Right lung (tissue), 10 donors: ENCODE measurements at places on chromosomes 16 and 17. TPM values are rescaled to one million over a fixed set of nuclear protein-coding genes. Genes with fewer than 3 reads are reported as not detected.

DNA sequence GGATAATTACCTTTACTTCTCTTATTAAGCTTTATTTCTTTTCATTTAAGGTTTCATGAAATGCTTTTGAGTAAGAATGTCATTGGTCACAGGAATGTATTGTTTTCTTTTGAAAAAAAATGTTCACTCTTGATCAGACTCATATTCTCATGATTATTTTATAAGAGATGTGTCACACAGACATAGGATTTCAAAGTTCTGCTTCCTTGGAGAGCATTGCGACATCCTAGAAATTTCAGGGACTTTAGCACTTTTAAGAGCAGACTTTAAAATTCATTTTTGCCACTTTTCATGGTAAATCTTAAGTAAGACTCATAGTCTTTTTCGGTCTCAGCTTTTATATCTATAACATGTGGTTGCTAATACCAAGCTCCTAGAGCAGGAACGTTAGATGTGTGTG is 314.7 kb downstream of the CDH8 start:
- DNase-seq, result no peak

DNA sequence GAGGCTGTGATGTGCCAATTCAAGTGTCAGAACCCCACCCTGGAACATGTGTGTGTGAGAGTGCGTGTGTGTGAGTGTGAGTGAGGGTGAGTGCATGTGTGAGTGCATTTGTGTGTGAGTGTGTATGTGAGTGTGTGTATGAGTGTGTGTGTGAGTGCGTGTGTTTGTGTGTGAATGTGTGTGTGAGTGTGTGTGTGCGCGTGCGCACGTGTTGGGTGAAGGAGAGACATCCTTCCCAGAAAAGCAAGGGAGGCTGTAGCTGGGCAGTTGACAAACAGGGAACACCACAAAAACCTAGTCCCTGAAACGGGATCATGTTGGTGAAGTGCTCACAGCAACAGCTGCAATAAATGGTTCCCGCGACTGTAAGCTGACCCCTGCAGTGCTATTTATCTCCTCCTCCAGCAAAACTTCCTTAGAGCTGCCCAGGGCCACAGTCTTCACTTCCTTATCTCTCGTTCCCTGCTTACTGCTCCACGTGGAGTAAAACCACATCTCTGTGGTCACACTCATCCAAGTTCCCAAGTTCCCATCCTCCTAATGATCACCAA is 40.1 kb upstream of the RPL38 start:
- DNase-seq, result no peak

DNA sequence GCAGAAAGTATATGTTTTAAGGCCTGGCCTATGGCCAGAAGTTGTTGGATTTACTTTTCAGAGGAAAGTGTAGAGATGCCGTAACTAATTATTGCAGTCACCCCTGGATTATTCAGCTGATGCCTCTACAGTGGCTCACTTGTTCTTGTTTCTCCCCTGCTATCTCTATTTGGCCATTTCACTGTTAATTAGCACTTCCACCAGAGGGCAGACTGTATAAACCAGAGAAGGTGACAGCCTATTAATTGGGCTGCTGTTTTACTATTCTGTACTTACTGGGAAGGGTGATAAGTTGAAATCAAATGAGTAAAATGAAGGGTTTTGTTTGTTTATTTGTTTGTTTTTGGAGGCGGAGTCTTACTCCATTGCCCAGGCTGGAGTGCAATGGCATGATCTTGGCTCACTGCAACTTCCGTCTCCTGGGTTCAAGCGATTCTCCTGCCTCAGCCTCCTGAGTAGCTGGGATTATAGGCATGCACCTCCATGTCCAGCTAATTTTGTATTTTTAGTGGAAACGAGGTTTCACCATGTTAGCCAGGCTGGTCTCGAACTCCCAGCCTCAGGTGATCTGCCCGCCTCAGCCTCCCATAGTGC is 66.0 kb downstream of the CDK12 start:
- no peak for DNase-seq

- no peak for DNase-seq
Observed at GRCh38 chr17:50557630-50558029, 2.9 kb upstream of the CACNA1G start.

Gene CLEC19A
- polyA plus RNA-seq, result 0.51 TPM

Gene TNFRSF17
- 0.22 TPM for polyA plus RNA-seq

Gene TERB1
- polyA plus RNA-seq, result 0.23 TPM

Gene CACNG5
- not detected for polyA plus RNA-seq

Gene TCAP
- polyA plus RNA-seq, result 2.2 TPM

Gene CBX4
- polyA plus RNA-seq, result 16.4 TPM
